ENCODE measurements at places on chromosomes 3 and 15. TPM values are rescaled to one million over a fixed set of nuclear protein-coding genes. Genes with fewer than 3 reads are reported as not detected.

PPCDC gene
- 24.5 TPM for total RNA-seq

GMPPB gene
- 45.8 TPM for total RNA-seq

NRG4 gene
- not detected for total RNA-seq

DGKG gene
- 0.14 TPM for total RNA-seq

CCRL2 gene
- 1.7 TPM for total RNA-seq

CTDSPL gene
- total RNA-seq, result 6.1 TPM

RTP3 gene
- total RNA-seq, result not detected

CILP gene
- 0.02 TPM for total RNA-seq

TFDP2 gene
- total RNA-seq, result 22.0 TPM

ARNT2 gene
- total RNA-seq, result not detected

P2RY14 gene
- 2.5 TPM for total RNA-seq

All from activated CD4-positive, alpha-beta T cell treated with anti-CD3 and anti-CD28 coated beads, Interleukin-2, amount 10 ng/mL, durations not matched to agents 24 days and 14 days (primary cell).